Vagina (tissue), 2 donors: ENCODE measurements at places on chromosomes 3 and 15.

GRCh38 chr15:98160236-98160635, 199.7 kb downstream of the ARRDC4 start:
- DNase-seq = no peak

DNA sequence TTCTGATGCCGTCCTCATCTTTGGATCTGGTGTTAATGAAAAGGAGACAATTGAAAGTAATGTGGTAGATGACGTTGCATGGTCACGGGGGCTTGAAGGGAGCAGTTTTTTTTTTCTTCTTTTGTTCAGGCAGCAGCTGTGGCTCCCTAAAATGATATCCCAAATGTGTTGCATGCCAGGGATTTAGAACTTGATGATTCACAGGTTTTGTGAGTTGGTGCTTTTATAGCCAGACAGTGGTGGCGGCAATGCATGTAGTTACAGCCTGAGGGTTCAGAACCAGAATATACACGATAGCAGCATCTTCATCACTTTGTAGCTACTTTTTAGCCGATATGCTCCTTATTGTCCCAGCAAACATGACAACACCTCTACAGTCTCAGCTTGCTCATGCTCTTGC, 133.4 kb downstream of the CHST2 start:
- DNase-seq = no peak

GRCh38 chr3:54087581-54088410, 34.6 kb upstream of the CACNA2D3 start:
- DNase-seq = no peak

DNA sequence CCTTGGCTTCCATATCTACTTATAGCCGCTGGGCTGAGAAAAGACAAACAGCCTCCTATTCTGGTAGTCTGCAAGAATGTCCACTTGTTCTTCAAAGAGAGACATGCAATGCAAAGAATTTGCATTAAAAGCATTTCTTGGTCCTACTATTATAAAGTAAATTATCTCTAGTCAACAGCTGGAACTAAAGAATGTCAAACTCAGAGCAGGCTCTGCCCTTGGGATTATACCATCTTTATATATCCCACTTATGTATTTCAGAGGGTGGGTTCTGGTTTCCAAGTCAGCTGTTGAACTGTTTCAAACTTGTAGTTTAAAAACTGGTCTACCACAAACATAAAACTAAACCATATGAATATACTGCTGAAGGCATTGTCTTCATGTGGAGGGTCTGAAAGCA, 7.0 kb upstream of the ACTC1 start:
- no peak for DNase-seq

DNA sequence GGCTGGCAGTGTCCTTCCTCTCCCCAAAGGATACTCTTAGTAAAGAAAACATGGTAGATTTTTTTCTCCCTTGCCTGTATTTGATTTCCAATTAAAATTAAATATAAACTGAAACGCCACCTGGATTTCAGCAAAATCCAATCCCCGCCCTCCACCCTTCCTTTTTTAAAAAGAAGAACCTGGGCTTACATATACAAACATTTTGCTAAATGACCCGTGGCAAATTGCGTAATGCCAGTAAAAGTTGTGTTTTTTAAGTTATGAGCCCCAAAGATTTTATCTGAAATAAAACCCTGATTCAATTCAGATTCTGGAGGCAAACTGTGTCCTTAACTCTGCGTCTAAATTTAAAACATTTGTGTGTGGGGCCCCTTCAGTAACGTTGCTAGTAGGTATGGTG, 403.0 kb downstream of the FOXP1 start:
- DNase-seq = no peak

DNA sequence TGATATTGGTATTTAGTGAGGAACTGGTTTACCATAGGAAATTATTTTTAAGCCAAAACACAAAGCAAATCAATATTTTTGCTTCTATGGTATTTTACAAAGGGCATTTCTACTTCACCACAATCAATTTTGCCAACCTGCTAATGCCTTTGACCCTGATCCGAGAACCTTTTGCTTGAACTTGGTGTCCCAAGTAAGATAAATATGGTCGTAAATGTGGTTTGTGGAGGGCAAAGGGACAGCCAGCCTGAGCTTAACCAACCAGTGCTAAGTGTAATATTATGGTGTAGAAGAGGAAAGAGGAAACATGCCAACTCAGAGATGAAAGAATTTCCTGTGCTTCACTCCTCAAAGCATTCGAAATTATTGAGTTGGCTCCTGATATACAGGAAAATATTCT, 148.4 kb downstream of the C3orf38 start:
- no peak for DNase-seq

GRCh38 chr15:65535192-65535591, 4.9 kb downstream of the HACD3 start:
- DNase-seq = no peak

- no peak for DNase-seq
Observed at GRCh38 chr3:112089956-112090886, 4.0 kb downstream of the C3orf52 start.

- no peak for DNase-seq
Observed at GRCh38 chr15:39851500-39852092, 68.5 kb downstream of the GPR176 start.

GRCh38 chr3:116425126-116425525, 20.2 kb downstream of the LSAMP start:
- no peak for DNase-seq

- no peak for DNase-seq
Observed at GRCh38 chr3:16147220-16147994, 27.1 kb upstream of the GALNT15 start.

DNA sequence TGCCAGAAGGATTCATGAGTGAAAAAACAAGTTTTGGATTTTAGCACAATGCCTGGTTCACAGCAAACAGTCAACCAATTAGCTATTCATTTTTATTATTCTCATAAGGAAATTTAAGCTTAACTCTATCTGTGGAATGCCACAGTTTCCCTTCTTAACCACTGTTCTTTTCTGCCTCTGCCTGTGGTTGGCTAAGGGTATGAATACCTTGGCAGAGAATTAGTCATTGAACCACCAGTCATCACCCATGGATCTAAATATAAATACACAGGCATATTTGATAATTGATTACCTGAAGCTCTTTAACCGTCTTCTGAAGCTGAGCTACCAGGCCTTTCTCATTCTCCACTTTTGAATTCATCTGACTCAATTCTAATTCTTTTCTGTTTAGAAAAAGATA, 79.9 kb downstream of the MYH15 start:
- DNase-seq = no peak

DNA sequence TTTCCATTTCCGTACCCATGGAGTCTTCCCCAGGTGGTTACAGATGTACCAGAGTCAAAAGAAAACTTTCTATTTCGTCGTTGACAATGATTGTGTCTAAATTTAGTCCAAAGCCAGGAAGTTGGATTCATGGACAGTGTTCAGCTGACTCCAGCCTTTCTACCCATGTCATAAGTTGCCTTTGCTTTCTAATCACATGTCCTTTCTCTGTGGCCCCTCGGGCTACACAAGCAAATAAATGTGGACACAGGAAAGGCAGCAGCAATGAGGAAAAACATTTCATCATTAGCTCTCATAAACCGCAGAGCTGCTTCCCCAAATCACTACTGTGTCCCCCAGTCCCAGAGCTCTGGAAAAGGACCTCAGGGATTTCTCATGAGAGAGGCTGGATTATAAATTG, 82.0 kb downstream of the USF3 start:
- no peak for DNase-seq

GRCh38 chr15:53454843-53455721, 304.4 kb downstream of the WDR72 start:
- DNase-seq = no peak

DNA sequence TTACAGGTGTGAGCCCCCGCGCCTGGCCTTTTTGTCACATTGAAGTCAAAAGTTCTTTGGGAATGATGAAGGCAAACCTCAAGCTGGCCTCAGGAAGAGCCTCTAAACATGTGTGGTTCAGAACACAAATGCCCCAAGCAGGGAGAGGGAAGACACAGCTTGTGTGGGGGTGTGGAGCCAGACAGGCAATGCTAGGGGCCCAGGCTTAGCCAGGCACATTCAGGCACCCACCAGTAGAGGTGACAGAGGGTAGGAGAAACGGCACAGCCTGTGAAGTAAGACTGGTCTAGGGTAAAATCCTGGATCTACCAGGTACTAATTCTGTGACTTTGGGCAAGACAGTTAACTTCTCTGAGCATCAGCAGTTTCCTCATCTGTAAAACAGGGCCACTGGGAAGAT, 3.5 kb downstream of the HDC start:
- no peak for DNase-seq

DNA sequence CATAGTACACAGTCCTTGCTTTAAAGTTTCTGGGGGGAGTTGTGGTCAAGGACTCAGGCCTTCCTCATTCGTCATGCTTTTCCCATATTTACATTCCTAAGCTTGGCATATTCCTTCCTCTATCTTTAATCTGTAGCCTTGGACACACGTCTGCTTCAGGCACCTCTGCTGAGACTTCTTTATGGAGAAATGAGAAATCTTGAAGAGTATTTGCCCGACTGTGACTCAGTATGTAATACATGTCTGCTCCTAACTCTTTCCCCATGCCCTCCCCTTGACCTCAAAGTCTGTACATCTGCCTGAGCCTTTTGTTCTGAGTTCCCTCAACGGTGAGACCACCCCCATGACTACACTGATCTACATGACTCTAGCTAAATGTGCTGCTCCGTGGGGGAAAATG, 246.1 kb downstream of the SI start:
- DNase-seq = no peak
